ENCODE measurements at places on chromosomes 4 and X.

GRCh38 chr4:30720021-30720660, at the start of gene PCDH7:
Gene PCDH7 (plus strand): TSS chr4:30720369. CDS start chr4:30721423, 1,054 bp downstream.
- DNase-seq = no peak

GRCh38 chr4:122781486-122781885, 45.1 kb upstream of the FGF2 start:
- DNase-seq = peak; percentile 20

DNA sequence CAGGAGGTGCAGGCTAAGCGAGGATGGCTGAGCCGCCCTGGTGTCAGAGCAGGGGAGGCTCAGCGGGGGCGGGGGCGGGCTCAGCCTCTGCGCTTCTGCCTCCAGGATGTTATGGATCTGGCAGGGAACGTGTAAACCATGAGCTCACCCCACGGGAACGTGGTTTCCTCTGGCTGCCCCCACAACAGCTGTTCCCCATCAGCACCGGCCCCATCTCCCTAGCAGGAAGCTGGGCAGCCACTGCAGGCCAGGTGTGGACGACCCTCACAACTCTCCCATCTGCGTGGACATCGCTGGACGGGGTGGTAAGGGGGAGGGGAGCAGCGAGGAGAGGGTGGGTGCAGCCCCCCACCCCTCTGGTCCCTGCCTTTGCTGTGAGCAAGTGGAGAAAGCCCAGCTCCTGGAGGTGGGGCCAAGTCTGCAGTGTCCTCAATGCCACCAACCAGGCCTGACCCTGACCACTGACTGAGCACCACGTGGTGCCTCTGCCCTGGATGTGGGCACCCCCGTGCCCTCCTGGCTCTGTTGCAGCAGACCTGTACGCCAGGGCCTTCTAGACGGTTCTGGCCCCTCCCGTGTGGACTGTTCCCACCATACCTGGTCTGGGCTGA, 28.1 kb upstream of the SPON2 start:
- no peak for DNase-seq

DNA sequence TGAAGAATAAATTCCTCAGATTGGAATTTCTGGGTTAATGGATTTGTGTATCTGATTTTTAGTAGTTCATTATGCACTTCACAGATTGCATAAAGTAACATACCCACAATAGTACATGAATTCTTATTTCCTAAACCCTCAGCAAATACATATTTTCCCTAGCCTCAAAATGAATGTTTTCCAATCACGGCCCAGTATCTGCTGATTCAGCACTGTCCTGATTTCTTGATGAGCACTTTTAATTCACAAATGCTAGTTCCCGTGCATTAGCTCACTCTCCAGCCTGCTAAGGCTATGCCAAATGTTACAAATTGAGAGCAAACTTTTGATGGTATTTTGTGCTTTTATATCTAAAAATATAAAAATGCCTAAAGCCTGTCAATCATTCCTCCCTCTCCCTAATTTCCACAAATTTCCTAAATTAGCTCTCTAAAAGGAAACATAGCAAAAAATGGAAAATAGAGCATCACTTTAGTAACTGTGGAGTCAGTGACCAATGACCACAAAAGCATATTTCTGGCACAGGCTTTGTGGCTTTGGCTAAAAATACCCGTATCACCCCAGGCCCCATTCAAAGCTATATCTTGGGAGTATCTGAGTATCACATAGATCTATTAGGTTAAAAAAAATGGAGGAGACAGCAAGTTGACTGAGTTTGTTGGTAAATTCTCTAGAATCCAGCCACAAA, 75.5 kb downstream of the NAF1 start:
- DNase-seq = no peak

DNA sequence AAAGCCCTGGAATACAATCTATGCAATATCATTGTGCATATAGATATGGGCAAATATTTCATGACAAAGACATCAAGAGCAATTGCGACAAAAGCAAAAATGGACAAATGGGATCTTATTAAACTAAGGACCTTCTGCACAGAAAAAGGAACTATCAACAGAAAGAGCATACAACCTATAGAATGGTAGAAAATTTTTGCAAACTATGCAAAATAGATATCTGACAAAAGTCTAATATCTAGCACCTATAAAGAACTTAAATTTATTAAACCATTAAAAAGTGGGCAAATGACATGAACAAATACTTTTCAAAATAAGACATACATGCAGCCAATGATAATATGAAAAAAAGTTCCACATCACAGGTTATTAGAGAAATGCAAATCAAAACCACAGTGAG, 312.9 kb downstream of the GLUD2 start:
- no peak for DNase-seq

DNA sequence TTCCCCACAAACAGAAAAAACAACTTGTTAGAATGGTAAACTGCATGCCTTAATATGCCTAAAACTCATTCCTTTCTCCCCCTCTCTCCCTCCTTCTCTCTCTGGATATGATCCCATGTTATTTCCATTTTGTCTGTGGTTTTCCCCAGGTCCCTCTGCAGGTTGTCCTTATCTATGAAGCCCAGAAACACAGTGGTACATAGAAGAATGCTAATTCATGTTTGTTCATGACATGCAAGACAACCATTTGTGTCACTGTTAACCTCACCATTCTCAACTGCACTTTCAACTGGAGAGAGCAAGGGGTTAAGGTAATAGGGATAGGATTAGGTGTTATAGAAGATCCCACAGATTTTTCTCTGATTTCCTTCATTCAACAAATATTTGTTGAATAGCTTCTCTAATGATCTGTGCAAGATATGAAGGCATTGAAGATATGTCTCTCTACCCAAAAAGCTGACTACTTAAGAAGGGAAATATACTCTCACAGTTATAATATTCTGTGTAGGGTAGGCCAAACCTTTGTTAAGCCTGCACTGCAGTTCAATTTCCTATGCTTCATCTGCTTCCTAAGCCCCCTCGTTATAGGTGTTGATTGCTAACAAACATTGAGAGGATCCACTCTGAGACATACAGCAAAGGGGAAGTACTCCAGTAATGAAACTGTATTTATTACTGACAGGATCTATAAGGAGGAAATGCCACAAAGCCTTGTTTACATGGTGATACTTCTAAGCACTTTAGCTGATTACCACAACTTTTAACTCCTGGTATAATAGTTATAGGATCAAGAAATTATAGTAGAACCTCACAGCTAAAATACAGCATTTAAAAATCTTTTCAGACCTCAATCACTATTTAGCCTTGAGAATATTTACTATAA, 96.1 kb downstream of the FRYL start:
- no peak for DNase-seq

- DNase-seq = no peak
Measured at GRCh38 chrX:150234126-150234525, 129.0 kb upstream of the MAMLD1 start.

Measured in activated CD4-positive, alpha-beta T cell treated with anti-CD3 and anti-CD28 coated beads, Interleukin-2, amount 10 ng/mL, durations not matched to agents 24 days and 14 days (primary cell).